D721Med (cell line): ENCODE measurements at places on chromosomes 1 and 21.

DNA sequence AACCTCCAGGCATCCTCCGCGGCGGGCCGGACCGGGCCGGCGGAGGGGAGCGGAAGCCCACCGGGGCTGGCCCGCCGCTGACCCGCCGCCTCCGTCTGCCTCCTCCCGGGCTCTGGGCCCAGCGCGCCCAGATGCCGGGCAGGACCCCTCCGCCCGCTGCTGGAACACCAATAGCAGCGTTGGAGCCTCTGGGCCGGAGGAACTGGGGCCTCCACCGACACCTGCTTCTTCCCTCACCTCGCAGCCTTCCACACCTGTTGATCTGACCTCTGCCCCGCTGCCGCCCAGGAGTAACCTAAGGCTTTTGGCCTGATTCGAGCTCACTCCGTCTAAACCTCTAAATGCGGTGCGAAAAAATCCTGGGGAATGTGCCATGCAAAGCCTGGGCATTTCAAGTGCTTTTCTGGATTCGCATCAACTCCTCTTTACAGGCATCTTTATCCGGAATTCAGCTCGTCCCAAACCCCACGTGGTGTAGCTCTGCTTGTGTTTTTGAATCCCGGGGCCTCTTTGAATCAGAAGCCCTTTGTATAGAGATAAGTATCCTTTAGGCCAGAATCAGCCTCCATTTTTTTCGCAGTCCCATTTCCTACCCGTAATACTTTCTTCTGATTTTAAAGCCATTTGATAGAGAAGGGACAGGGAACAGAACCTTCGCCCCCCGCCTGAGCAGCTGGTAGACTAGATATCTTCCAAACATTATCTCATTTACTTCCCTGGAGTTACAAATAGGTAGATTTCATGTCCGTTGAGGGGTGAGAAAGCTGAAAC is 680 bp upstream of the CNN3 start:
- DNase-seq, result no peak

DNA sequence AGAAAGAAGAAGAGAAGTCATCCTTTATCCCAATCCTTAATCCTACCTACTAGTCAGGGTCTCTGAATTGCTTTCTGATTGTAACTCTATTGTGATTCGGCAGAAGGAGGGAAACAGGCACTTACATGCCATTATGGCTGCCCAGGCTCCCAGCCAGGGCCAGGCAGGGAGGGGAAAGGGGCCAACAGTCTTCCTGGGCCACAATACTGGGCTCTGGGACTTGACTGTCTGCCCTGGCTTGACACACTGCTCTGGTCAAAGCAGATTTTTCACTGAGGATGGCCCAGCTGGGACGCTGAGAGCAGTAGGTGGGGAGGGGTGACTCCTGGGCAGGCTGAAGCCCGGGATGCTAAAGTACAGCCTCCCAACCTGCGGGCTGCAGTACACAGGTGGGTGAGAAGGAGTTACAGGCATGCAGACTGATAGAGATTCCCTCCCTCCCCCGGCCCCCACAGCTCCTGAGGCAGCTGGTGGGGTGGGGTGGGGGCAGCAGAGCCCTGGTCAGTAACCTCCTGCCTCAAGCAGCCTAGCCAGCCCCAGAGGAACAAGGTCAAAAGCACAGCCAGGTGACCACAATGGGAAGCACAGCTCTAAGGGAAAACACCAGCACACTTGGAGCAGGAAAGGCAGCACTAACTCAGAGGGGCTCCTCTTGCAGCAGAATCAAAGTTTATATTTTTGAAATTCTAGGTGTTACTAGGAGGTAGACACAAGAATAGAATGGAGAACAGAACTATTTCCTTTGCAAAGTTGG is 25.3 kb downstream of the KCND3 start:
- DNase-seq, result no peak

GRCh38 chr1:92447033-92447681 is 39.6 kb downstream of the GFI1 start:
- DNase-seq, result no peak

- no peak for DNase-seq
Observed at GRCh38 chr1:209884249-209884648, 53.8 kb upstream of the SYT14 start.

DNA sequence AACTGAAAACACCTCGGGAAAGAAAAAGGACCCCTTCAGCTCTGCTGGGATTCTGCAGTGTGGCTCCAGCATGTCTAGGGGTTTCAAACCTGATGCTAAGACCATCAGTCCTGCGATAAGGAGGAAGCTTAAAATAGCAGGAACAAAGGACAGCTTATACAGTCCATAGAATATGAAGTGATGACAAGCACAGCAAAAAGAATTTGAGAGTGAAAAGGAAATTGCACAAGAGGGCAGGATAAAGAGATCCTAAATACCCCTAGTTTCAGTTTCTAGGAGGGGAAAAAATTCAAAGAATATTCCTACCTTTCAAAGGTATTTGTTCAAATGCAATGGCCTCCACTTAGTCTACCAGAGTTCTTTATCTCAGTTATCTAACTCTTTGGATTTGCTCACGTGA is 171.4 kb downstream of the TGFB2 start:
- no peak for DNase-seq

DNA sequence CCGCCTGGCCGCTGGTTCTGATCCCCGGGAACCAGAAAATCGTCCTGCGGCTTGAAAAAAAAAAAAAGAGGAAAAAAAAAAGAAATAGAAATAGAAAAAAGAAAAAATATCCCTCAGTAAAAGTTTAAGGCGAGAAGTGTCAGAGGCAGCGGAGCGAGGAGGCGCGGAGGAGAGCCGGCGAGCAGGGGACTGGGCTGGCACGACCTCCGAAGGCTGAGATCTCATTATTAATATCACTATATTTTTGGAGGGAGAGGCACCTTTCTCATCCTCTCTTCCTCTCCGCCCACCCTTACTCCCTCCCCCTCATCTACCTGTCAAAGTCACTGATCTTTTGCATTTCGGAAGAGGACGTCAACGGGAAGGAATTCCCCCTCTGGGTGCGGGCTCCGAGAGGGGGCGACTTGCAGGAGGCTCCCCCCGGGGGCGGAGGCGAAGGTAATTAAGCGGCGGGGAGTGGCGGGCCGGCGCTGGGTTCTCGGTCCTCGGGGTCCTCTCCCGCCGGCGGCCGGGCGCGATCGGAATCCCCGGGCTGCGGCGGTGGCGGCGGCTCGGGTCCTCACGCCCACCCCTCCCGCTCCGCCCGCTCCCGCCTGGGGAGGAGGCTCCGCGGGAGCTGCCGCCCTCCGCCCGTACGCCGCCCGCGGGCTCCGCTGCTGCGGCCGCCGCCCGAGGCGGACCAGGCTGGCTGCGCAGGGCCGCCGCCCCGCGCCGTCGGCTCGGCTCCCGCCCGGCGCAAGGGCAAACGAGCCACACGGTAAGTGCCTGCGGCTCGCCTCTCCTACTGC is at the start of gene NTNG1:
NTNG1 (plus strand) TSS at position 337 of the 788 bp plus-strand sequence.
- DNase-seq, result no peak

DNA sequence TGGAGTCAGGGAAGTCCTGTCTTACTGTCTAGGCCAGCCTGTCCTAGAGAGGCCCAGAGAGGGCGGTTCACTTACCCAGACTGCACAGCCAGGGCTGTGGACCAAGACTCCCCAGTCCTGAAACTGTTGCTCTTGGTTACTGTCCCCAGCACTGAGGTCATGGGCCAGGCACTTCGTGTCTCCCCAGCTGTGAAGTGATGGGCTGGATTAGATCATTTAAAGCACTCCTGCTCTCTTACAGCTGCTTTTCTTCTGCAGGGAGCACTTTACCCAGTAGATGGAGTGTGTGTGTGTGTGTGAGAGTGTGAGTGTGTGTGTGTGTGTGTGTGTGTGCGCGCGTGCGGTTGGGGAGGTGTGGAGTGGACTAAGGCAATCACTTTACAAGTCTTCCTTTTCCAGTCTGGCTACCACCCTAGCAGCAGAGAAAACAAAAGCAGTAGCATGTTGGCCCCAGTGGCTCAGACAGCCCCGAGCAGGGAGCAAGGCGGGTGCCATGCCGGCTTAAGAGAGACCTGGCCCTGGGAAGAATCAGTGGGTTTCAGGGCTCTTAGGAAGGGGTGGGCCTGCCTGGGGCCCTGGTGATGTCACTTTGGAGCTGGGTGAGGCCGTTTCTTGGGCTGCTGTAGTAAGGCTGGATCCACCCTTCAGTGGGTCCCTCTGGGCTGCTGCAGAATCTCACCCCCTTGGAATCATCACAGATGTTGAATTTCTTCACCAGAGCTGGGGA is 2.4 kb downstream of the SPSB1 start:
- no peak for DNase-seq

GRCh38 chr1:15816674-15817073 is 9.2 kb upstream of the UQCRHL start:
- no peak for DNase-seq

DNA sequence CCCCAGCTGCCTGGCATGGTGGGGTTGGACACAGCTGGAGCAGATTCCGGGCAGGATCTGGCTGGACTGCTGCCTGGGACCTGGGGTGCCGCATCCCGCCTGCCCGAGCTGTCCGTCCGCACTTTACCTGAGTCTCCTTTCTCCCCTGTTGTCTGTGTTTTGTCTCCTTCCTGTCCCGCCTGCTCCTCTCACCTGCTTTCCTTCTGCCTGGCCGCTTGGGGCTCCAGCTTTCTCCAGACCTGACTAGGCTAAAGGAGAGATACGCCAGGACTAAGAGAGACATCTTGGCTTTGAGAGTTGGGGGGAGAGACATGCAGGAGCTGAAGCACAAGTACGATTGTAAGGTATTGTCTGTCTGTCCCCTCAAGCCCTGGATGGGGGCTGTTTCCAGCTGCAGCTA is 73.3 kb downstream of the ARHGEF10L start:
- no peak for DNase-seq

- DNase-seq, result no peak
Observed at GRCh38 chr1:94925004-94925403, 1.9 kb downstream of the CNN3 start.

GRCh38 chr1:232136136-232136535 is 493.8 kb downstream of the SIPA1L2 start:
- no peak for DNase-seq
